ENCODE measurements at places on chromosomes 2 and 18. TPM values are rescaled to one million over a fixed set of nuclear protein-coding genes. Genes with fewer than 3 reads are reported as not detected.
A peak's percentile ranks its signal among the peaks of the same experiment; 100 is the strongest.

Gene FEZ2
- polyA plus RNA-seq, result 59.7 TPM

- peak; percentile 58 for DNase-seq
Observed at GRCh38 chr18:9613550-9614400, 584 bp downstream of the PPP4R1 start.

DNA sequence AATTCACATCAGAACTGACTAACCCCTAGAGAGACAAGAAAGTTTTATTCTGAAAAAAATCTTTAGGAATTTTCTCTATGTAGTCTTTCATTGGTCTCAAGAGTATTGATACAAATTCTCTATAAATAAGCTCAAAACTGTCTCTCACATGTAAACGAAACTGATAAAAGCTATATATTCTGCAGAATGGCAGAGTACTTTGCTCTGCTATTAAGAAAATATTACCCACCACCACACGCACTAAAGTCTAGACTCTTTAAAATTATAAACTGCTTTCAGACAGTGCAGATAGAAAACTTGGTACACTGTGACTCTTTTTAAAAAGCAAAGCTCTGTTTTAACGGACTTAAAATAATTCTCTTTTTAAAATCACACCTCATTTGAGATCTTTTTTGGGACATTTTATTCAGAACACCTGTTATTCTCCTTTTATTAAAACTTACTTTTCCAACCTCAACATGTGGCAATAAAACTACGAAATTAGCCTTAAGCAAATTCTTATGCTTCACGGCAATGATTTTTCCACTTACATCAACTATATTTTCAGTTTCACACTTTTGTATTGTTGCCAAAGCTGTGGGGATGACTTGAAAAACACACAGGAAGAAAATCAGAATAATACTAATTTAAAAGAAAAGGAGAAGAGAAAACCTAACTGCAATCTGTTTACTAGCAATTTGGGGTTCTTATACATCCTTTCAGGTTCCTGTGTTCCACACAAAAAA is 58.0 kb downstream of the CCDC88A start:
- DNase-seq, result no peak

DNA sequence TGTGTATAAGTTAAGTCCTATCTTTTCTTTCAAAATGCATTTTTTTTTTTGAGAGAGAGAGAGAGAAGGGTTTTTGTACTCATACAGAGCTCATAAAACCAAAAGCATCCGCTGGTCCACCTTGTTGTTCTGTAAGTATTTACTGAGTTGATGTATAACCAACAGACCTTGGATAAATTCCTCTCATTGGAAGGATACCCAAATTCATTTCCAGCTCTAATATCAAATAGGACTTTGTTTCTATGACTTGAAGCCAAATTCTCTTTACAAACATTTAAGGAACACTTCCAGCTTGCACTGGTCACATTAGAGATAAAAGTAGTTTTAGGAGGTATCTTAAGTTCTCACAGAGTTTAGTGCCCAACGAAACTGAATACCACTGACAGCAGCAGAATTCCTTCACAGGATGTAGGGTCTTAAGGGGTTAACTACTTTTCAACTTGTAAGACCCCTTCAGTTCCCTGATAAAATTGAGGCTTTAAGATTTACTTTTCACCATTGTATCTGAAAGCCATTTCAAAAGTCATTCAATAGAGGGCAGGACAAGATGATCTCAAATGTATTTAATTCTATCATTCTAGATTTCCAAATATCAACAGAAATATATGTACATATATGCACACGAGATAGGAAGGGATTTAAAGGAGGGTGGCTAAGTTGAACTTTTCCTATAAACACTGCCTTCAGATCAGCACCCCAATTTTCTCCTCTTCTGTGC is 1398.5 kb upstream of the CELF4 start:
- no peak for DNase-seq

Gene ANKRD62
- not detected for polyA plus RNA-seq

GRCh38 chr18:23844991-23845680 is 155.9 kb downstream of the LAMA3 start:
- DNase-seq, result no peak

Gene COL4A4
- polyA plus RNA-seq, result 0.76 TPM

DNA sequence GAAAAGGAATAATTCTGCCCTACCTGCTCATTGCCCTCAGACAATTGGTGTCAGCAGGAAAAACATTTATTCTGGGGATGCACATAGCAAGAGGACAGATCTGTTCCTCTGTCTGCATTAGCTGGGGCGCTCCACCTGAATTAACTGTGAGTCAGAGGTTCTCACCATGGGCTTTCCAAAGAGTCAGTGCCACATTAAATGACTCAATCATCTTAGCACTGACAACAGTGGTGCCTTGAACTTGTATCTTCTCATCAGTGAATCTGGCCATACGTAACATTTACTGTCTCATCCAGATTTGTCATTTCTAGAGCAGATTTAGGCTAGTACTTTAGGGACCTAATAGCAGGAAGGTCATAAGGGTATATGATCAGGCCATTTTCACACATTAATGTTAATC is 358.1 kb upstream of the CRIM1 start:
- DNase-seq, result no peak

Measured in fibroblast of lung (primary cell).